Activated CD4-positive, alpha-beta T cell treated with anti-CD3 and anti-CD28 coated beads, Interleukin-2, Interleukin-6, amounts not matched to agents 100 ng/mL and 50 ng/mL, durations not matched to agents 16 hours and 8 hours (primary cell): ENCODE measurements at places on chromosomes 6 and 20.

DNA sequence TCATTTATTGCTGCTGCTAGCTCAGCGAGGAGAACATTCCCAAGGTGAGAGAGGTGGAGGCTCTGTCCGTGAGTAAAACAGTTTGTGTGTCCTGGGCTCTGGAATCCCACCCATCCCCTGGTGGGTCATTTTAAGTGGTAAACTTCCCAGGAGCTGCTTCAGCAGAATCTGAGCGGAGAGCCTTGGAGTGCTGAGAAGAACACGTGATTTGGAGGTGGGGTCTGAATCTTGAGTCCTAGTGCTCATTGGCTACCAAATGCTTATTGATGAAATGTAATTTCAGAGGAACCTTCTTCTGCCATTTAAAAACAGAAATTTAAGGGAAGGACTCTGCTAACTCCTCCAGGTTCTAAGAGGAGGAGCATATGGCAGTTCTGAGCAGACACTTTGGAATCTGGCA lies 132.4 kb downstream of the CDH26 start:
- DNase-seq, result no peak

DNA sequence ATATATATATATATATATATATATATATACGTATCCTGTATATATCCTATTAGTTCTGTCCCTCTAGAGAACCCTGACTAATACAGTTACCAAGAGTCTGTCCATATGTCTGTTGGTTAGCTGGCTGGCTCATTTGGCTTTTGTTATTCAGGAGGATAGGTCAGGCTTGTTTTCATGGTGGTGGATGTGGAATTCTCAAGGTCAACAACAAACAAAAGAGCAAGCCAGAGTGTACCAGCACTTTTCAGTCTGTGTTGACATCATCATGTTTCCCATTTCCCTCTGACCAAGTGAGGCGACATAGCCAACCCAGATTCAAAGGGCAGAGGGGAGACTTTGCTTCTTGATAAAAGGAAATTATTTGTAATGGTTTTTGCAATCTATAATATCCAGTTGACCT lies 88.5 kb upstream of the PTCHD4 start:
- DNase-seq, result no peak

DNA sequence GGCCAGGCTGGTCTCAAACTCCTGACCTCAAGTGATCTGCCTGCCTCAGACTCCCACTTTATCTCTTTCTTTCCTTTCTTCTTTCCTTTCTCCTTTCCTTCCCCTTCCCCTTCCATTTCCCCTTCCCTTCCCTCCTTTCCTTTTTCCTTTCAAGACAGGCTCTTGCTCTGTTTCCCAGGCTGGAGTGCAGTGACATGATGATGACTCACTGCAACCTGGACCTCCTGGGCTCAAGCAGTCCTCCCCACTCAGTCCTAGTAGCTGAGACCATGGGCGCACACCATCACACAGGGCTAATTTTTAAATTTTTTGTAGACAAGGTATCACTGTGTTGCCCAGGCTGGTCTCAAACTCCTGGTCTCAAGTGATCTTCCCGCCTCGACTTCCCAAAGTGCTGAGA lies 377.6 kb upstream of the ZFP64 start:
- no peak for DNase-seq

DNA sequence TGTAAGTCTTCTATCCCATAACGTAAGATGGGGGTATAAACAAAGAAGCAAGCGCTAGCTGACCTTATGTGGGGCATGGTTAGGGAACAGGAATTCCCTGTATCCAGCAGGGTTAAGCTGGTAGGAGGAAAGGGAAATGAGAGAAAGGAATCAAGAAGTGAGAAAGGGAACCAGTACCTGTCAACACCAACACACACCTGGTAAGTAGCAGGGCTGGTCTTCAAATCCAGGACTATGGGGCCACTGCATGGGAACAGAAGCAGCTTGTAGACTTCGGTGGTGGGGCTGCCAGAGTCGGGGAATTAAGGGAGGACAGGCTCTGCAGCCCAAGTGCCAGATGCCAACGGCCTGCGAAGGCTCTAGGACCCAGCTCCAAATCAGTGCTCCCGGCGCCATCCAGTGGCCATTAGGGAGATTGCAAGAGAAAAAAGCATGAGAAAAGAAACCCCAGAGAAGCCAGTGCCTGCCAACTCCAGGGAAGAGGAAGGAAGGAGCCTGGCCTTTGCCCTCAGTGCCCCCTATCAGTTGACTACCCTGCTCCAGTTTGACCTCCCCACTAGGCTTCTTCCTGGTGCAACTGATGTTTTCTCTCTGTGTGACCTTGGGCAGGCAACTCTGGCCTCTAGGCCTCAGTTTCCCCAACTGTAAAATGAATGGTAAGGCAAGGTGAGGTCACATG lies 15.8 kb upstream of the RBPJL start:
- DNase-seq, result peak; percentile 83

GRCh38 chr20:43189554-43190331 lies at the start of gene PTPRT:
Gene PTPRT, minus strand, starts transcription at chr20:43189906. Its CDS starts 173 bp downstream, at chr20:43189733.
- DNase-seq, result no peak

DNA sequence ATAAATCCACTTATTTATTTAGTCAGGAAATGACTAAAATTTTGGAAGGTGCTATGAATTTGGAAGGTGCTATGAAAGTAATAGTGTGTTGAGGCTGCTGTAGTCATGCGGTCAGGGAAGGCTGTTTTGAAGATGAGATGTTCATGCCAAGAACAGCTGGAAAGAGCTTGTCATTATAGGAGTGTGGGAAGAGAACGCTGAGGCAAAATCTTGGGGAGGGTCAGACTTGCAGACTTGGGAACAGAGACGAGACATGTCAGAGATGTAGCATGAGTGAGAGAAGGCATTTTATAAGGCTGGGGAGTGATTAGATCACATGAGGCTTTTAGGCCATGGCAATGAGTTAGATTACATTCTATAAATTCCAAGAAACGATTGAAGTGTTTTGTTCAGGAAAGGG lies 124.0 kb upstream of the B3GAT2 start:
- no peak for DNase-seq

DNA sequence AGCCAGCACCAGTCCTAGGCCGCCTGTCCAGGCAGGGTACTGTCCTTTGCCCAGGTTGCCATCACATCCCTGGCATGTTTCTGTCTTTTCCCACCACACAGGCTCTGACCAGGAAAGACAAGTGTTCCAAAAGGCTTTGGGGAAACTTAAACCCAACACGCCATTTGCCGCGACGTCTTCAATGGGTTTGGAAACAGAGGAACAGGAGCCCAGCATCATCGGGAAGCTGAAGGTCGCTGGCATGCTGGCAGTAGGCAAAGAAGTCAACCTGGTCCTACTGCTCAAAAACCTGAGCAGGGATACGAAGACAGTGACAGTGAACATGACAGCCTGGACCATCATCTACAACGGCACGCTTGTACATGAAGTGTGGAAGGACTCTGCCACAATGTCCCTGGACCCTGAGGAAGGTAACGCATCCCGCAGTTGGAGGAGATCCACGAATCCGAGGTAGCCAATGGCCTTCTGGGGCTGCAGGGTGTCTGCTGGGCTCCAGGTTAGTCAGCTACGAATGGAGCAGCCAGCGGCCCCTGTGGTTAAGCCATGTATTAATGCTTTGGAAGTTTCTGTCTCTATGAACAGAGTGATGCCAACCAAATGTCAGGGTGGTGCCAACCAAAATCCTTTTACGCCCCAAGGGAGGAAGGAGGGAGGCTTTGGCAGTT lies 36.2 kb downstream of the TGM3 start:
- DNase-seq, result no peak

- DNase-seq, result no peak
Observed at GRCh38 chr6:39898625-39899024, 35.6 kb downstream of the MOCS1 start.

- DNase-seq, result no peak
Observed at GRCh38 chr6:76790045-76790796, 673.1 kb downstream of the HTR1B start.

- DNase-seq, result peak; percentile 32
Observed at GRCh38 chr6:71289039-71289801, 609 bp downstream of the OGFRL1 start.

DNA sequence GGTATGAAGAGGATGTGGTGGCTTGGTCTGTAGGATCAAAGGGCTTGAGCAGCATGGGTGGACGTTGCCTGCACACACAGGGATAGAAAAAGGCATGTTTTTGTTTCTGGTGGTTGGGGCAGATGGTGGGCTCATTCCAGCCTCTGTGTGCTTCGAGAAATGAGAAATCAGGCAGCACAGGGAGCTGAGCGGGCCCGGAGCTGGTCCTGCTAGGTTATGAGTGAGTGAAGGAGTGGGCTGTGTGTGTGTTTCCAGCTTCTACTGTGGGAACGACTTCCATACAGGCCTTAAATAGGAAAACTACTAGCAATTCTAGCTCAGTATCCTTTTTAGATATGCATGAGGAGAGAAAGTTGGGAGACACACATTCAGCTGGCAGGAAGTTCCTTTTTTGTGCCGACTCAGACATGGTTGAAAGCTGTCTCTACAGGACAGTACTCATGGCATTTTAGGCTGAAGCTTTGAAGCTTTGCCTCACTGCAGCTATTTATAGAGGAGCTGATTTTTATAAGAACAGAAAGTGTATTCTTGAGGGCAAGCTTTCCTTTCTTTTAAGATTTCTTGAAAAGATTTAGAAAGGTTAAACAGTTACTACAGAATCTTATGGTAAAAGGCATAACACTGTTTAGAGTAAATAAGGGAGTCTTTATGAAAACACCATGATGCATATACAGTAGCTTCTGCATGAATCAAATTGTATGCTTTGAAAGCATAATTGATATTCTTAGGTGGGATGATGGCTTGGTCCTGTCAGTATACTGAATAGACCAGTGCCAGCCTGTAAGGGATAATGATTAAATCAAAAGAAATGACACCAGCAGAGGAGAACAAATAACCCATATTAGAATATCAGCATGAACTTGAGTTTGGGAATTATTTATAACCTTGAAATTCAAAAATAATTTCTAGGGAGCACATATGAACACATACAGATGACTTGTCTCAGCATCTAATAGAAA lies 104.0 kb upstream of the MAN1A1 start:
- DNase-seq, result no peak

- DNase-seq, result no peak
Observed at GRCh38 chr6:154138793-154139192, 99.8 kb downstream of the OPRM1 start.

GRCh38 chr6:163405412-163406309 lies 8.9 kb upstream of the QKI start:
- DNase-seq, result peak; percentile 17

- no peak for DNase-seq
Observed at GRCh38 chr6:4510906-4511640, 265.1 kb upstream of the CDYL start.

DNA sequence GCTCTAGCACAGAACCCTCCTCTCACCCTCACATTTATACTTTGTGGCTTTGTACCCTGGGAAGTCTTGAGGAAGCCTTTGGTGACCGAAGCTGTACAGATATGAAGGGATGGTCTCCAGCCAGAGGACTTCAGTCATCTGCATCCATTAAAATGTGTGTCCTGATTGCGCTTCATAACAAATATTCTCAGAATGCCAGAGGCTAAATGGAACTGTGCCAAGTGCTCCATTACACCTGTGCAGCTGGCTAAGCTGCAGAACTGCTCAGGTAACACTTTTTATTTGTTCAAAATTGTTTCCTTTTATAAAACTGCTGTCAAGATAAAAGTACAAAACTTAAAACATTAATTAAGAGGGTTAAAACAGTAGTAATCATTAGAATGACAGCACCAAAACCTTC lies 22.3 kb downstream of the TPBG start:
- no peak for DNase-seq

DNA sequence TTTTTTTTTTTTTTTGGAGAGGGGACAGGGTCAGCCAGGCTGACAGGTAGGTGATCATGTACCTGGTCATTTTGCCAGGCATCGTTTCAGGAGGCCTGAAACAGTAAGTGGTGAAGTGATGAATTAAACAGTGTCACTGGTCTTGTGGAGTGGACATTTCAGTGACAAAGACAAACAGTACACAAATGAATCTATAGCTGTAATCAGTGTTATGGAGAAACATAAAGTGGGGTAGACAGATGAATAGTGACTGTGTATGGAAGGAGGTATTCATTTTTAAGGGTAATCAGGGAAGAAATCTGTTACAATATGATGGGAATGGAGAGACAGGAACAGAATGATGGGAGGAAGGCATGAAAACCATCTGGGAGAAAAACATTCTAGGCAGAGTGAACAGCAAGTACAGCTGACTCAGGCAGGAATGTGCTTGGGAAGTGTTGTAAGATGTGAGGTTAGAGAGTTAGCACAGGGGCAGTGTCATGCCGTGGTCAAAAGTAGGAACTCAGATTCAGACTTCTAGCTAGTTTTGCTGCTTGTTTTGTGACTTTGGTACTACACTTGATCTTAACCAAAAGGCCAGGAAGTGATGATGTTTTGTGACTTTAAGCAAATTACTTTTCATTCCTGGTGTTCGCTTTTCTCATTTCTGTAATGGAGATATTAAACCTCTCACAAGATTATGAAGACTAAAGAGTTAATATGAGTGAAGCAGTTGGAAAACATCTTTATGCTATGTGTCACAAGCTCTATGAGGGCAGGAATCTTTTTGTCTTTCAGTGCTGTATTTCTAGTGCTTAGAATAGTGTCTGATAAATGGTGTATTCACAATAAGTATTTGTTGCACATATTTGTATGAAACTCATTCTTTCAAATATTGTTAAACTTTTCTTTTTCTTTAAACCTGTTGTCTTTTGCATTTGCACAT lies 43.4 kb downstream of the QKI start:
- peak; percentile 11 for DNase-seq

- no peak for DNase-seq
Observed at GRCh38 chr6:147205690-147206600, 1.7 kb downstream of the STXBP5 start.

- DNase-seq, result no peak
Observed at GRCh38 chr6:28543651-28544610, 18.2 kb downstream of the GPX5 start.

DNA sequence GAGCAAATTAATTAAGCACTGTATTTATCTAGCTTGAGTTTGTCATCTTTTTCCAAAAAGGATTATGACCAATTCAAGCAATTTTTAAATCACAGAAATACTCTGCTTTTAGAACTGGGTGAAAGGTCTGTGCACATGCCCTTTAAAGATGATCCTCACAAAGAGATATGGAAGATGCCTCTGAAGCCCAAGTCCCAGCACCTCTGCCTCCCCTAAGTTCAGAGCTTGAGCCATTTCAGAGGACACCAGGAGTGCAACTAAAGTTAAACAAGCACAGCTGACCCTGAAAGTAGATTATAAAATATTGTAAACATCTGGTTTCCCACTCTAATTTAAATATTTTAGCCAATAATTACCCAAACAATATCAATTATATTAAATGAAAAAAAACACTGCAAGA lies 139.5 kb upstream of the BEND6 start:
- DNase-seq, result no peak

DNA sequence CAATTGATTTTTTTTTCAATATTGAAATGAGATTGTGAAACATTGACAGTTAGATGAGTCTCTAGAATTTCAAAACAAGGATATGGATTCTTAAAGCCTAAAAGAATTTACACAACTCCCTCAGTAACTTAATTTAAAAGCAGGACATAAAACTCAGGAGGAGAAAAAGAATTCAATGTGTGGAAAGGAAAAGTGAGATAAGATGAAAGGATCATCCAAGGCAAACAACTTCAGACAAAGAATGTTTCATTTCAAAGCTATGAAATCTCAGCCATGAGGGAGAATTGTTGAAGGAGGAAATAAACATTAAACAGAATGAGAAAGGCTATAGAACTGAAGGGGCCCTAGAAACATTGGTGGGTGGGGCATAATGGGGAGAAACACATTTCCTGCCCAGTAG lies 191.7 kb upstream of the NOX3 start:
- no peak for DNase-seq
